ENCODE measurements at places on chromosomes 4 and X. TPM values are rescaled to one million over a fixed set of nuclear protein-coding genes. Genes with fewer than 3 reads are reported as not detected.

The VCX2 gene
- total RNA-seq = not detected

The C1GALT1C1 gene
- total RNA-seq = 18.8 TPM

- H3K4me1 ChIP-seq = no peaks in the 10 kb centered on the region
- no peak for DNase-seq
- H3K27ac ChIP-seq = no peak overlapping the region
- H3K36me3 ChIP-seq = no peaks in the 10 kb centered on the region
- no peak overlapping the region for H3K4me3 ChIP-seq
These were observed 69.3 kb upstream of the HELT start for GRCh38 chr4:184949020-184949419.

The ASB5 gene
- not detected for total RNA-seq

DNA sequence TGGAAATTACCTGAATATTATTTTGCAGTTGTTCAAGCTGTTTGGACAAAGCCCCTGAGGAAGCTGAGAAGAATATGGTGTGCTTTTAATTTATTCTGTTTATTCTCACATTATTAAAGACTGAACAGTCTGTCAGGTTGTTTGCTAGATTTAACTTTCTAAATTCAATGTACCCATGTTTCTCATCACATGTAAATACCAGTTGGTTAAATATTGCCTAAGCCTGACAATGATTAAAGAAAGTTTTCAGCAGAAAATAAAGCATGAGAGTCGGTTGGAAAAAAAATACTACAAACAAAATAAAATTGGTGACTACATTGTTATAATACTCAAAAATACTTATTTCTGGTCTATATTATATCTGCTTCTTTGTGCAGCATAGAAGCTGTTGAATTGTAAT, 1974.7 kb downstream of the ARAP2 start:
- H3K27me3 ChIP-seq = no peaks in the 10 kb centered on the region
- no peaks in the 10 kb centered on the region for H3K36me3 ChIP-seq
- H3K27ac ChIP-seq = no peak overlapping the region
- no peak for DNase-seq
- no peaks in the 10 kb centered on the region for H3K4me1 ChIP-seq

- H3K4me1 ChIP-seq = no peaks in the 10 kb centered on the region
- H3K4me3 ChIP-seq = no peak overlapping the region
- no peaks in the 10 kb centered on the region for H3K27me3 ChIP-seq
- no peak for DNase-seq
These were observed 11.9 kb upstream of the HMGB2 start for GRCh38 chr4:173346074-173346473.

- H3K27me3 ChIP-seq = no peaks in the 10 kb centered on the region
- H3K4me1 ChIP-seq = no peaks in the 10 kb centered on the region
- H3K36me3 ChIP-seq = no peaks in the 10 kb centered on the region
- no peak for DNase-seq
These were observed 15.2 kb upstream of the TXLNG start for GRCh38 chrX:16770970-16771482.

DNA sequence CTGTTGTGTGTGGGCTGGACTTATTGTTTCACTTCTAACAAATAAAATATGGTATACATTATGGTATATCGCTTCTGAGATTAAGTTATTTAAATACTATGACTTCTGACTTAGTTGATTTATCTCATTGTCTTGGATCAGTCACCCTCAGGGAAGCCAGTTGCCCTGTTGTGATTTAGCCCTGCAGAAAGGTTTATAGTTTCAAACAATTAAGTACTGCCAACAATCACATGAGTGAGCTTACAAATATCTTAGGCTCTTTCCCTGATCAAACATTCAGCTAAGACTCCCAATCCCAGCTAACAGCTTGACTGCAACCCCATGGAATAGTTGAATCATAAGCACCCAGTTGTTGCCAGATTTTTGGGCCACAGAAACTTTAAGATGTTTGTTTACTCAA, 85.4 kb downstream of the MAGEC1 start:
- no peak overlapping the region for H3K27ac ChIP-seq
- no peaks in the 10 kb centered on the region for H3K36me3 ChIP-seq
- H3K4me3 ChIP-seq = no peak overlapping the region
- H3K27me3 ChIP-seq = no peaks in the 10 kb centered on the region

DNA sequence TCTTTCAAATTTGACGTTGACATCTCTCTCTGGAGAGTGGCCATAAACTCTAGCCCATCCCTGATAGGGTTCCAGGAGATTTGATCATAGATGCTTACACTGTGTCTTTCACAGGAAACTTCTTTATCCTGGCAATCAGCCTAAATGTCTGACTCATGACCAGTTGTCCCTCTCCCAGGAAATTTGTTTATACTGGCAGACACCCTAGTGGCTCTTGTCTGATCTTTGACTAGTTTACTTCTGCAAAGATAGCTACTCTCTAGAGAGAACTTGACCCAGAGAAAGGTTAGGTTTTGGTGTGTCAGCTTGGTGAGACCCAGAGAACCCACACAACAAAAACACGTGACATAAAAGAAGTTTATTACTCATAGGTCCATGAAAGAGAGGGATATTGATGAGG, 509.8 kb downstream of the CENPC start:
- no peaks in the 10 kb centered on the region for H3K4me1 ChIP-seq
- no peak overlapping the region for H3K4me3 ChIP-seq
- no peak overlapping the region for H3K27ac ChIP-seq

The HSFX4 gene
- total RNA-seq = not detected

DNA sequence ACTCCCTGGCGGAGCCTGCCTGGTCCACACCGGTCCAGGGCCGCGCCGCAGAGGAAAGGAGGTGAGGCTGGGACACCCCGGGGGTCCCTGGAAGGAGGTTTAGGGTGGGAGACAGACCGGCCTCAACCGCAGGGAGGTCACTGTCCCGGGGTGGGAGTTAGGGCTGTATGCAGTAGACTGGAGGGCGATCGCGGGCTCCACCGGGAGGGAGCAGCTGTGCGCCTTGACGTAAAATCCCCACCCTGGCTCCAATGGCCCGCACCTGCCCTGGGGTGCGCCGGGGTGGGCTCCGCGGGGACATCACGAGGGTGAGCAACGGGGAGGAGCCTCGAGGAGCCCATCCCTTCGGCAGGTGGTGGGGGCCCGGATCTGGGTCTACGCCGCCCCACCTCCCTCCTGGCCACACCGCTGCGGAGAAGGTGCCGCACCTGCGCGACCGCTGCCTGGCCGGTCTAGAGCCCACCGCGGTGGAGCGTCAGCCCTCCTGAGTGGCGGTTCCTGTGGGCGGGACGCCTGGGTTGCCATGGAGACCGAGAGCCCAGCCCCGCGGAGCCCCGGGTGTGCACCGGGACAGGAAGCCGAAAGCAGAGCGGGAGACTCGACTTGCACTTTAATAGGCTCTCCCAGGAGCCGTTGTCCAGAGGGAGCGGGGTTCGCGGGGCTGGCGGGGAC, 105.1 kb downstream of the ADRA2C start:
- H3K4me1 ChIP-seq = no peaks in the 10 kb centered on the region
- DNase-seq = peak; percentile 15
- no peaks in the 10 kb centered on the region for H3K36me3 ChIP-seq
- no peak overlapping the region for H3K27ac ChIP-seq

DNA sequence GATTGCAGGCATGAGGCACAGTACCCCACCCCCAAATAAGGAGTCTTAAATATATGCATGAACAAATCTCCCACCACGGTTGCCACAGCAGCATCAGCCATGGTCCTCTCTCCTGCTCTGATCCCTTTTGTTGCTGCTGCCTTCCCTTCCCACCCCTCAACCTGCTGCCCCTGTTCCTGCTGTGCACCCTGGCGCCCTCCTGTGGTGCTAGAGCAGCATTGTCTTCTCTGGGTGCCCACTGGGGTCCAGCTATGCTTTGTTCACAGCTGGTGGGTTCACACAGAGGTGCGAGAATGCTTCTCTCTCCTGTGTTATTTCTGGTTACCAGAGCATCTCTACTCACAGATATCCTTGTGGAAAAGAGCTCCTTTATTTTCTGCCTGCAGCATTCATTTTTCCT, 116.2 kb downstream of the GATB start:
- no peaks in the 10 kb centered on the region for H3K4me1 ChIP-seq
- no peaks in the 10 kb centered on the region for H3K27me3 ChIP-seq
- DNase-seq = no peak
- no peak overlapping the region for H3K4me3 ChIP-seq
- H3K27ac ChIP-seq = no peak overlapping the region
- no peaks in the 10 kb centered on the region for H3K36me3 ChIP-seq

All from CD8-positive, alpha-beta memory T cell (primary cell).